ENCODE measurements at places on chromosomes 3 and 15.

- DNase-seq: no peak
Measured at GRCh38 chr15:60656481-60656880, 177.5 kb upstream of the ICE2 start.

GRCh38 chr3:12487786-12488185, 3.5 kb downstream of the TSEN2 start:
- no peak for DNase-seq

DNA sequence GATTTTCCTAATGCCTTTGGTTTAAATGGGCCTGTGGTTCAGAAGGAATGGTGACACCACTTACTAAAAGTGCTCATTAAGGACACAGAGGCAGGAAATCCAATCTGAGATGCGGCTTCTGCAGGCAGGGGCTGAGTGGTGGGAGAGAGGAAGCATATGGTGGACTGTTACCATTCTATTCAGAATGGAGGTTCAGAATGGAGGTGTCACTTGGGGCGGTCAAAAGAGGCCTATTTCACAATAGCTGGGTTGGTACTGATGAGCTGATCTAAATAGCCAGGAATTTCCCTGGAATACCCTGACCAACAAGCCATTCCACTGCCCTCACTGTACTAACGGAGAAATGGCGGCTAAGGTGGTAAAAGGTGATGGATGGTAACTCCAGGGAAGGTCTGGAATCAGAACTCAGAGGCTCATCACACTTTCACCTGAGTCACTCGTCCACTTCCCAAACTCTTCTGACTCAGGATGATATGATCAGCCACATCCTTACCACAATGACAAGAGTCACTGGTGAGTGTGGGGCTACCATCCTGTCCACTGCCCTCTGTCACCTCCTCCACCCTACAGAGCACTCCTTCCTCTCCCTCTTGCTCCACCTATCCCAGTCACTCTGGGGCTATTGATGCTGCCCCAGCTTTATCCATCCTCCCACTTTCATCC, 15.7 kb downstream of the RFT1 start:
- DNase-seq: no peak

- peak; percentile 88 for DNase-seq
Measured at GRCh38 chr3:111737706-111738086, 121.4 kb upstream of the PHLDB2 start.

DNA sequence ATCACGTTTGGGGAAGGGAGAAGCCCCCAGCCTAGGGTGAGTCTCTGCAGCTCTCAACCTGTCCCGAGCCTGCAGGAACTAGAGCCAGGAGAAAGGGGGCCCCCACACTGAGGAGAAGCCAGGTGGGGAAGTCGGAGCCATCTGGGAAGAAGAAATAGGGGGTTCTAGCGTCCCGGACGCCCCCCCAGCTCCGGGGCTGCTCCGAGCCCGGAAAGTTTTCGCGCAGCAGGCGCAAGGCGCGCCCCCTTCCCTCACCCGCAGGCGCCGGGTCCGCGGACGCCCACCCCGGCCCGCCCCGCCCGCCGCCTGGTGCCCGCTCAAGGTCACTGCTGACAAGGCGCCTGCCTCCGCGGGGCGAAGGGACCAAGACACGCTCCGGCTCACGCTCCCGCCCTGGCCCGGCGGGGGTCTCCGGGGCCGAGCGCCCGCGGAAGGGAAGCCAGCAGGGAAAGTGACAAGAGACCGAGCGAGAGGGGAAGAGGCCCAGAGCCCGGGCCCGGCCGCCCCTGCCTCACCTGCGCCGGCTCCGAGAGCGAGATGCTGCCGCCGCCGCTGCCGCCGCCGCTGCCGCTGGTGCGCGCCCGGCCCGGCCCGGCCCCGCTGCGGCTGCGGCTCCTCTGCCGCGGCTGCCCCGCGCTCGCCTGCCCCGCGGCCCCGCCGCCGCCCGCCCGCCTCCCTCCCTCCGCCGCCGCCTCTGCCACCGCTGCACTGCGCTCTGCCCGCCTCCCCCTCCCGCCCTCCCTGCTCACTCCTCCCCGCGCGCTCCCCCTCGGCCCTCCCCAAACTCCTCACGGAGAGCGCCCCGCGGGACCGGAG, 108.4 kb upstream of the SLC6A11 start:
- no peak for DNase-seq

GRCh38 chr3:151962352-151962751, 88.9 kb downstream of the SUCNR1 start:
- DNase-seq: no peak

All from GM04503 (cell line).